CD4-positive, alpha-beta T cell treated with Interleukin-6 for 4 hours (primary cell): ENCODE measurements at places on chromosomes 11 and 22.

DNA sequence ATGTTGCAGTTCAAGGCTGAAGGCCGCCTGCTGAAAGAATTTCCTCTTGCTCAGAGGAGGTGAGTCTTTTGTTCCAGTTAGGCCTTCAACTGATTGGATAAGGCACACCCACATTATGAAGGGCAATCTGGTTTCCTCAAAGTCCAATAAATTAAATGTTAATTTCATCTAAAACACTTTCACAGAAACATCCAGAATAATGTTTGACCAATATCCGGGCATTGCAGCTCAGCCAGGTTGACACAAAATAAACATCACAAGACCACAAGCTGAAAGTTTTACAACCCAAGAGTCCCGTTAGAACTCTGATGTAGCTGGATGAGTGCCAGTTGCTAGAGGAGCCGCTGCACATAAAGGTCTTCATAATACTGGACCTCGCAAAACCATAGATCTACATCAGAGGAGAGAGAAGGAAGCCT lies 64.9 kb upstream of the EED start:
- DNase-seq = no peak

- no peak for DNase-seq
These were observed 20.9 kb upstream of the PARVG start for GRCh38 chr22:44159811-44160210.

GRCh38 chr11:61719978-61720377 lies 32.5 kb upstream of the MYRF start:
- no peak for DNase-seq

DNA sequence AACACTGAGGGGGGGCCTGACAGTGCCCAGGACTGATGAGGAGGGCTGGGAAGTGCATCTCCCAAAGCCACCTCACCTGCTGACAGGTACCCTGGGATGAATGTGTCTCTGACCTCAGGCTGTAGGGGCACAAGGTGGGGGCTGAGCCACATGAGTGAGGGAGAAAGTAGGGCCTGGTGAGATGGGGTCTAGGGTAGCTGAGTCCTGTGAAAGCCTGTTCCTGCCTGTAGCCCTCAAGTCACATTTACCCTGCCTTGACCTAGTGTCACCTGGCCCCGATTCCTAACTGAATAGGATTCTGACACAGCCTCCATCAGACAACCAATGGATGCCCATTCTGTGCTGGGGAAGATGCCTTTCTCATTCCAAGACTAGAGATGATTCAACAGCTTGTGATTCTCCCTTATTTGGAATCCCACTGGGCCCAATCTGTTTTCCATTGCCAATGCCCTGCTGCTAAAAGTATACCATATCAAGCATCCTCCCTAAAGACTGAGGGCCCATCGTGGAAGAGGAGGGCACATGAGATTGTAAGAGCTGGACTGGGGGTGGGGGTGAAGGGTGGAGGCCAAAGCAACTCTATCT lies 11.1 kb upstream of the RFPL1 start:
- DNase-seq = no peak

- DNase-seq = peak; percentile 46
These were observed 754 bp downstream of the NUP50 start for GRCh38 chr22:45164270-45165088.

DNA sequence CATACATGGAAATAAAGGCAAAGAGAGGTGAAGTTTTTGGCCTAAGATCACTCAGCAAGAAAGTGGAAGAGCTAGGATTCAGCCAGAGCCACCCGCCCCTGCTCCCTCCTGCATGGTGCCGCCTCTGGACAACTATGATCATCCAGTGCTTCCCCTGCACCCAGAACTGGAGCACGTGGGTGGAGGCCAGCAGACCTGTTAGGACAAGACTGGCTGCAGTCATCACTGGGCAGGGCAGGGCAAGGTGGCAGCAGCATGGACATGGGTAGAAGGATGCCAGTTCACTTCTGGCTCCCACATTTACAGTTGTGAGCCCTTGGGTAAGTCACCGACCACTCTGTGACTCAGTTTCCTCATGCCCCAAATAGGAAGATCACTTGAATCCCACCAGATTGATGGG lies 131.0 kb downstream of the FBXO7 start:
- no peak for DNase-seq

DNA sequence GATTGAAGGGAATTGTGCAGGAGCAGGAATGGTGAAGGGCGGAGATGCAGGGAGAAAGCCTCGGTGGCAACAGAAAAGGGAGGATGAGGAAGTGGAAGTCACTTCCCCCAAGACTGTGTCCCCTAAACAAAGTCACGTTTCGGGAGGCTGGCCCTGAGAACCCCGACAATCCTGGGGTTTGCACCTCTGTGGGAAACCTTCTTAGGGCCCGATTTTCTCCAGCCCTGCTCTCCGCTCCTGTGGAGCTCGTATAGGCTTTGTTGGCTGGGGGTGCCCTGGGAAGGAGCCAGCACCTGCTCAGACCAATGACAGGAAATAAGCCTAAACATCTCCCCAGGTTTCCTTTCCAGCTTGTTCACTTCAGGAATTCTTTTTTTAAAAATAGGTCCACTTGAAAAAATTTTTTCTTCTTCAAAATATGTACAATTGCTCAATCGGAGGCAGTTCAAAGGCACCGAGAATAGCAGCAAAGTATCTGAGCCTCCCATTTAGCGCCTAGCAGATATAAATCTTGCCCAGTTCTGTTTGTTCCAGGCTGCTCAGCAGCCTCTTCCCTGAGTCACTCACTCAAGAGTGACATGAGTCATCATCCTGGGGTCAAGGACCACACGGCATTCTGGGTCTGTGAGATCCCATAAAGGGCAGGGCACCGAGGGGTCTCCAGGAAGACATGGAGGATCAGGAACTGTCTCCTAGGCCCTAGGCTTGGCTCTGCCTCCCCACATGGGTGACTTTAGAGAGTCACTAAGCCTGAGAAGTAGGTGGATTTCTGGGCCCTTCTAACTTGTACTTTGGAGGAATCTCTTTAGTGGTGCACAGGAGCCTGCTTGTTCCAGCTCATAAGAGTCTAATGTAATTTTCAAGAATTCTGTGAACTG lies 34.0 kb downstream of the IRAG1 start:
- DNase-seq = no peak

DNA sequence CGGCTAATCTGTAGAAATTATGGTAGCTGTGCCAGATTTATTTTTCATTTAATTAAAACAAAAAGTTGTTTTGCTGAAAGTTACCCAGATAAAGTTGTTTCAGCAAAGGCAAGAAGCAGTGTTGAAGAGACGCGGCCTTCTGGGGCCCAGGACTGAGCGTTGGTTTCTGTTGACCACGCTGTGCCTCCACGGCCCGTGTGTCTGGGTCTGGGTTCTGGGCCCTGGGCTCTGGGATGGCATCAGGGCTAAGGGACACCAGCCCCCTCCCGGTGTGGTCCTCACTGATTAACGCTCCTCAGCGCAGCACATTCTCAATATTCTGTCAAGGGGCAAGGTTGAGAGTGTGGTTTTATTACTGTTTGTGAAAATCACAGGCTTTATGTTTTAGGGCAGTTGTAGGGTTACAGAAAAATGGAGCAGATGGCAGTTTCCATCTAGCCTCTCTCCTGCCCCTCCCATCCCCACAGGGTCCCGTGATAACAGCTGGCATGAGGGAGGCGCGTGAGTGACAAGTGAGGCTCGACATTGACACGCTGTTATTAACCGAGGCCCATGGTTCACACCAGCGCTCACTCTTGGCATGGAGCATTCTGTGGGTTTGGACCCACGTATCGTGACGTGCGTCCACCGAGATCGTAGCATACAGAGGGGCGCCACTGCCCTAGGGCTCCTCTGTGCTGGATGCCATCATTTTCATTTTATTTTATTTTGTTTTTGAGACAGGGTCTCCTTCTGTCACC lies 1231.4 kb downstream of the BRD1 start:
- DNase-seq = no peak

DNA sequence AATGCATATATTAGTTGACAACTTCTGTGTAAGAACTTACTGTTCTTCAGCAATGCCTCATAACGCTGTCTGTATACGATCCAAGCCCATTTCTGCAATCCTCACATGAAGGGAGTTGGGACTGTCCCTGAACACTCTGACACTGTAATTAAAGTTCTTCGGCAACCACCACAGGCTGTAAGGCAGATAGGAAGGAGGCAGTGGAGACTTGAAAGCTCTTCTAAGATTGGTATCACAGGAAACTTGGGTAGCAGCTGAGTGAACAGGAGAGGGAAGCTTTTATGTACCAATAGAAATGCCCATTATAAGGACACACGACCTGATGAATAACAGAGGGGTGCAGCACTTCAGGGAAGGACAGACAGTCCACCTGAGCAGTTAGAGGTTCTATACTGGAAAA lies 12.0 kb upstream of the GAB2 start:
- DNase-seq = no peak

DNA sequence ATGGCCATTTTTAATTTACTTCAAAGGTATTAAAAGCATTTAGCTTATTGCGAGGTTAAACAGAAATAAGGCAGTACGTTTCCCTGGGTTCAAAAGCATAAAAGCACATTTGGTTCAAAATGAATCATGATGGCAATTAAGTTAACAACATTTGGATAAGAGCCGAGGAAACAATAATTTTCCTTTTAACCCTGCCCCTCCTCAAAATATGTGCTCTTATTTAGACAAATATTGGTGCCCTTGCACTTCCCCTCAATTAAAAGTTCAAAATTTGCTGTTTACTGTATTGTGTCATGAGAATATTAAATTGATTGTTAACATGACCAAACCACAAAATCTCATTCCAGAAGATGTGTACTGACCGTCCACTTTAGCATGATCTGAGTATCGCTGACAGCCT lies 48.7 kb downstream of the VSIG10L2 start:
- no peak for DNase-seq

DNA sequence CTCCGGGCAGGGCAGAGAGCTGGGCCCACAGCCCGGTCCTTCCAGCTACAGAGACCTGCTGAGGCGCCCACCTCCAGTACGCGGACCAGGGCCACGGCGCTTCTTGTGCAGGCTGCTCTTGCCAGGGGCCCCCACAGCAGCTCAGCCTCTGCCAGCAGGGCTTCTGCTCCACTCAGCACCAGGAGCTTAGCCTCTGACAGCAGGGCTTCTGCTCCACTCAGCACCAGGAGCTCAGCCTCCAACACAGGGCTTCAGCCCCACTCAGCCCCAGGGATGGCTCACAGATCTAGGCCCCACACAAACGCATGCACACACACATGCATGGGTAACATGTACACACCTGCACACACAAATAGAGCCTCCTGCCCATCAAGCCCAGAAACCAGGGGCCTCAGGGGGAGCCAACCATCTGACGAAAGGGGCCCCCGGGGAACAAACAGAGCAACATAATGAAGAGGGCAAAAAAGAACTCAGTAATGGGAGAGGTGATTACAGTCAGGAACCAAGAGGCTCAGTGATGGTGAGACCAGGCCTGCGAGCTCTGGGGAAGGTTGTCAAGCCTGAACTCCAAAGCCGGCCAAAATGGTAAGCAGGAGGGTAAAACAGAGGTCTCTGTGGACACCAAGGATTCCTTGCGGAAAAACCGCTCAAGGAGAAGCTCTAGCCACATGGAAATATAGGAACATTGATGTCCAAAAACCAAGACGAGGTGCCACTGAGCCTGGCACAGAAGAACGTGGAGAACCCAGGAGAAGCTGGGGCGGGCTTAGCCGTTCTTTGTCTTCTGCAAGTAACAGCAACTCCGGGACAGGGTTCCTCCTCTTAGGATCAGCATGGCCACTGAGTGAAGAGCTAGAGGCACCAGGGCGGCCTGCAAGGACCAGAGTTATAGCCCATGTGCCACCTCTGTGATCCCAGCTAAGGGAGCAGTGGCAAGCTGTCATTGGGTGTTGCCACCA lies 46.5 kb downstream of the GNB1L start:
- DNase-seq = no peak

DNA sequence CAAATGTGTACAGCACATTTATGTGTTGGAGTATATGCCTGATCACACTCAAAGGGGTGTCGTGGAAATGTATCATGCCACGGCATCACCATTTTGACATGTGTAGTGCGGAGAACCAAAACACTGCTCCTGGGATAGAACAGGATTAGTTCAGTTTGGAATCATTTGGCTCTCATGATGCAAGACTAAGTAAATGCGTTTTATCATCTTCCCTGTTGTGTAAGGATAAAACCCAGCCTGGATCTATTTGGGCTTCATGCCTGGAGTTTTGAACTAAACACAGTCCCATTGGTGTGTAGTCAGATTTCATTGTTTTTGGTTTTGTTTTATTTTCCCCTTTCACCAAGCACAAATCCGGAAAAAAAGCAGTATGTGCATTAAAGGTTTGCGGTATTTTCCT lies 574.3 kb downstream of the NTM start:
- DNase-seq = no peak
